ENCODE measurements at places on chromosomes 6 and 20. TPM values are rescaled to one million over a fixed set of nuclear protein-coding genes. Genes with fewer than 3 reads are reported as not detected.

GRCh38 chr6:118896339-118897136 is 2.6 kb downstream of the ASF1A start:
- peak; percentile 68 for DNase-seq

DNA sequence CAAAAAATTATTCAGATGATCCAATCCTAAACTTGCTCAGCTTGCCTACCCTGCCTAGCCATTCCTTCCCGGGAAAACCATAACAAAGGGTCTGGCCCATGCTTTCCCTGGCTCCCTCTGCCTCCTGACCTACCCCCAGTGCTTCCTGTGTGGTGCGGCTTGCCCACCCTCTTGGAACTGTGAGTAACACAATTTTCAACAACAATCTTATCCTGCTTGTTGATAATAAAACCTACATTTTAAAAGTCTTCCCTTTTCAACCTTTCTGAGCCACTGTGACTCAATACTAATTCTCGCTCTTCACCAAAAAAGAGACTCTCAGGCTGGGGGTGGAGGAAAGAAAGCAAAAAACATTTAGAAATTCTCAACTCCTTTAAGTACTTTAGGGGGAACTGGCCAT is 18.0 kb downstream of the EXOC2 start:
- DNase-seq = no peak

DNA sequence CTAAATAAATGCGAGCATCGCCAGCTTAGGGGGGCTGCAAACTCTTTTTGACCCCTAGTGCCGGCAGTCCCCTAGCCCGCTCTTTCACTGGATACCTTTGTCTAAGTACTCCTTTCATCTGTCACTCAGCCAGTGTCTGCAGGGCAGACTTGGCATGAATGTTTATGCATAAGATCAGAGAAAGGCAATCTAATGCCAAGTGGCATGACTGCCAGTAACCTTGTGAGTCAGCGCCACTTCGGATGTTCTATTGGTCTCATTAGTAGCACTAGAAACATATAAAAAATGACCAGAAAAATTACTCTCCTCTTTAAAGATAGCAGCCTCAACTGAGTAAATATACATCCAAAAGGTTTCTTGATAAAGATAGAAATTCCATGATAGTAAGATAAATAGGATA is 192.2 kb downstream of the TBC1D32 start:
- peak; percentile 9 for DNase-seq

DNA sequence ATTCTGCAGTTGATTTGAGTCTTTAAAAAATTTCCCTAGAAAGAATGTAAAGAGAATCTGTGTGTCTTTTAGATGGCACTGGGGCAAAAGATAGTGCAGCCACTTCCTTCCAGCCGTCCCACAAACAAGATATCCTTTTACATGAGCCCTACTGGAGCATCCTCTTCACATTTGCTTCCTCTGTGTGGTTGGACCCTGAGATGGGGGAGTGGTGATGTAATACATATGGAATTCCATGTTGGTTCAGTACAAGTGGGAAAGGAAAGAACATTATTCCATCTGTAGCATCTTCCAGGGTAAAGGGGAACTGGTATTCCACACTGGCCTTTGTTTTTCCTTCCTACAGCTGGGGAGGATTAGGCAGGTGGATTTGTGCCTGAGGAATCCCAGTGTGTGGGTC is 78.9 kb upstream of the ISM1 start:
- no peak for DNase-seq

Gene MRAP2
- total RNA-seq = 1.3 TPM

Gene IMPG1
- not detected for total RNA-seq

DNA sequence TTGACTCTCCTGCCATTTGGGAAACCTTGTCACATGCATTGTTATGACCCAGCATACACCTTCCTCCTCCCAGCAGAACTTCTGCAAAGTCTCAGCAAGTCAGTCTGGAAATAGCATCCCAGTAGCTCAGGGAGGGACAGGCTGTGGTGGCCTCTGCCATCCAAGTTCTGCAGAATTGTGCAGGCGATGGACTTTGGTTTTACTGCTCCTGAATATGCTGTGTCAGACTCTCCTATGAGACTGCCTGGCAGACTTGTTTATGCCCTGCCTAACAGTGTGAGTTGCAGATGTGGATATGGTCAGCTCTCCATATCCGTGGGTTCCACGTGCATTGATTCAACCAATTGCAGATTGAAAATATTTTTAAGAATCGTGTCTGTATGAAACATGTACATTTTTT is 52.8 kb downstream of the SNRNP48 start:
- DNase-seq = no peak

DNA sequence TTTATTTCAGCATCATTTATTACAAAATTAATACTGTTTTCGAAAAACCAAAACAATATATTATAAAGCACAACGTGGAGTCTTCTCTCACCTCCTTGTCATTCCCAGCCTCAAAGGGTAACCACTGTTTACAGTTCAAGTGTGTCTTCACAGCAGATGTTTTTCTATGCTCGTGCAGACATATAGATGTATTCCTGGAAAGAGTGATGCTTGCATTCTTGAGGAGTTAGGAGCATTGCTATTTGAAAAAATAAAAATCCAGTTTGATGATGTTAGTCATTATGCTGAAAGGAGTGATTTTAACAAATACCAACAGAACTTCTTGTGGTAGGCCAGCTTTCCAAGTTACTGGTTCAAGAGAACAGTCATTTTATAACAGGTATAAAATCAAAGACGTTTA is 234.9 kb downstream of the BCKDHB start:
- DNase-seq = peak; percentile 62

Gene HSPA12B
- total RNA-seq = not detected

- no peak for DNase-seq
These were observed 72.3 kb upstream of the CD2AP start for GRCh38 chr6:47405273-47405672.

Gene CDH26
- total RNA-seq = not detected

Gene NFYA
- 9.5 TPM for total RNA-seq

GRCh38 chr6:111522393-111523020 is 39.5 kb upstream of the REV3L start:
- no peak for DNase-seq

DNA sequence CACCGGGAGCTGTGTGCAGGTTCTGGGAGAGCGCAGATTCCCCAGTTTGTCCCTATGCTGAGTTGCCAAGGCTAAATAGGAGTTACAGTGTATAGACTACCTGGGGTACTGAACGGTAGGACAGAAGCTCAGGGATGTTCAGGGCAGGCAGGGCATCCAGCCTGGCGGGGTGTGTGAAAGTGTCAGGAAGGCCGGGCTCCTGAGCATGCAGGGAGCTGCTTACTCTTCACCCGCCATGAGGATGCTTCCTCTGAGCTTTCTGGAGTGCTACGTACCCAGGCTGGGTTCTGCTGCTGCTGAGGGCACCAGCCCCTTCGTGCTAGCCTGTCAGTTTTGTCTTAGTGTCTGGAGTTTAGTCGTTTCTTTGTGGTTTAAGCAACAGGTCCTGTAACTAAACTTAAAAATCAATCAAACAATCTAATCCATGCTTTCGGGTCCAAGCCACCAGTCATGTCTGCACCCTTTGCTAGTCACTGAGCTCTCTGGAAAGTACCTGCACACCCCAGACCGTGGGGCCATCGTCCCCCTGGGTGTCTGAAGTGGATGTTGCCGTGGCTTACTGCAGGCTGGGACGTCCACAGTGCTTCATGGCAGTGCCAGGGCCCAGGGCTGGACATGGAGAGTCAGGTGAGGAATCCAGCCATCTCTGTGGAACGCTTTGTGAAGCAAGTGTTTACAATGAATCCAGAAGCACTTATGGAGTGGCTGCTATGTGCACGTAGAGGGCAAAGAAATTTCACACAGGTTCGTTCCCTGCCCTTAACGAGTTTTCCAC is 220.3 kb upstream of the SNX9 start:
- no peak for DNase-seq

Gene TBX18
- total RNA-seq = 16.2 TPM

GRCh38 chr6:37024656-37025337 is 19.3 kb downstream of the FGD2 start:
- DNase-seq = peak; percentile 82

DNA sequence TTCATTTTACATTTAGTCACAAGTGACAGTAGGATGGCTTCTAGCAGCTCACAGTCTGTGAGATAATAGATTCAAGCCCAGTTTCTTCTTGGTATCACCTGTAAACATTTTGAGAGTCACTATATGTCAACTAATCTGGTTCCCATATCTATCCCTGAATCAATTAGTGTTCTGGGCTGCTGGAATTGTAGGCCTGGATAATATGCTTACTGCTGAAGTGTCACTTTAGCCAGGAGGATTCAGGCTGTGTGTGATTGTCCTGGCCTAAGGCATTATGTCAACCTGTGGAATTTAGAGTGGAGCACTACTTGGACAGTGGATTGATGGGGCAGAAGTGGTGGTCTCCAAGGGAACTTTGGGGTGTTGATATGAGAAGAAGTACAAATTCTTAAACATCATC is 1071.8 kb upstream of the CITED2 start:
- no peak for DNase-seq

- no peak for DNase-seq
These were observed 295.1 kb upstream of the AGPAT4 start for GRCh38 chr6:161568885-161569456.

- DNase-seq = peak; percentile 34
These were observed 139.1 kb downstream of the KIF16B start for GRCh38 chr20:16434062-16434664.

DNA sequence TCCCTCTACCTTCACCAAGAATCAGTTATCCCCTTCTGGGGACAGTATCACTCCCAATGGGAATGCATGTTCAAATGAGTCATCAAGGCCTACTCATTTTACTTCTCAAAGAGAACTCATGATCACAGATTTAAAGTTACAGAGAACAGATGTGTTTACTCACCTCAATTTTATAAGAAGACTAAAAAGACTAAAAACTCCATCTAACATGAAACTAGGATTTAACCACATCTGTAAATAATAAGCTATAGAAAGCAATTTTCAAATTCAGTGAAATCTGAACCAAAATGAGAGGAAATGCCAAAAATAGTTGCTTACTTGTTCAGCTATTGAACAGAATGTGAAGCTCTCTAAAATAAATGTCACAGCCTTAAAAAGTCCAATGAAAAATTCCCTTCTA is 300.1 kb upstream of the KCNQ5 start:
- DNase-seq = peak; percentile 65

Gene POU5F1
- total RNA-seq = 0.22 TPM

Gene CDYL
- total RNA-seq = 27.9 TPM

DNA sequence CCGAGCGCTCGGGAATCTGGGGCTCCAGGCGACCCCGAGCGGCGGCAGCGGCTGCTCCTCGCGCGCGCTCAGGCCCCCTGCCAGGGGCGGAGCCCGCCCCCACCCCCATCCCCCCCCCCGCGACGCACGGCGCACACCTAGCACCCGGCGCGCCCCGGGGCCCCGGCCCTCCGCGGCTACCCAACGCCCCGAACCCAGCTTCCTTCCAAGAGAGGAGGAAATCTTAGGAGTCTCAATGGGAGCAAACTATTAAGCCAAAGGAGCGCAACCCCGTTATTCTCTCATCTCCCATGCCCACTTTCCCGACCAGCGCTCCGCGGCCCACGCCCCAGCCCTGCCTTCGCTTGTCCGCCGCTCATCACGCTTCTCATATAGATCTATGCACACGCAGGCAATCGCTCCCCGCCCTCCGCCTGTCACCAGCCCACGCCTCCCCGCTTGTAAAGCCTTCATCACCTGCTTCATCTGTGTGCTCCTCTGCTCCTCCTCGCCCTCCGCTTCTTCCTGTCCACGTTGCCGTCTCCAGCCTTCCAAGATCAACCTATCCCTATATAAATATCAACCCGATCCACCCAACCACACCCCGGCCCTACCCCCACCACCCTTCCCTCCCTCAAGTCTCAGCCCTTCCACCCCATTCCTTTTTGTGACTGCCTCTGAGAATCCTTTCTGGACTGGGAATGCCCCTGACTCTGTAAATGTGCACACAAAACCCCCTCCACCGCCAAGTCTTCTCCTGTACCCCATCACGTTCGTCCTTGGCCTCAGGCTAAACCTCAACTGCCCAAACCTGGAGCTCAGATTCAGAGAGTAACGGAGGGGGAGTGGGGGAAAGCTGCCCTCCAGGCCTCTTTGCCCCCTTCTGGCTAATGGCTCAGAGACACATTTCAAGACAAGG is at the start of gene DLK2:
Gene DLK2, minus strand, starts transcription at position 18 of the 898 bp plus-strand sequence. CDS start 723 bp downstream, outside the sequence.
- peak; percentile 53 for DNase-seq

Gene ETV7
- total RNA-seq = not detected

Gene VGLL2
- total RNA-seq = not detected

DNA sequence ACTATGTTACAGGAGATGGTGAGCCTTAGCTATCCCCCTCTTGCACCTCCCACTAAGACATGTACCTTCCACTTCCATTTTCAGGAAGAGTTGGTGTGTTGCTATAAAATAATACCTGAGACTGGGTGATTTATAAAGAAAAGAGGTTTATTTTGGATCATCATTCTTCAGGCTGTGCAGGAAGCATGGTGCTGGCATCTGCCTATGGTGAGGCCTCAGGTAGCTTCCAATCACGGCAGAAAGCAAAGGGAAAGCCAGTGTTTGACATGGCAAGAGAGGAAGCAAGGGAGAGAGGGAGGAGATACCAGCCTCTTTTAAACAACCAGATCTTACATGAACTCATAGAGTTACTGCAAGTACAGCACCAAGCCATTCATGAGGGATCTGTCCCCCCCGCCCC is 32.2 kb downstream of the GSS start:
- no peak for DNase-seq

Gene PI16
- 181 TPM for total RNA-seq

GRCh38 chr20:4051413-4052138 is 36.2 kb upstream of the RNF24 start:
- DNase-seq = peak; percentile 32

Gene PROKR2
- not detected for total RNA-seq

GRCh38 chr20:32487381-32487780 is 97.8 kb downstream of the NOL4L start:
- DNase-seq = no peak

DNA sequence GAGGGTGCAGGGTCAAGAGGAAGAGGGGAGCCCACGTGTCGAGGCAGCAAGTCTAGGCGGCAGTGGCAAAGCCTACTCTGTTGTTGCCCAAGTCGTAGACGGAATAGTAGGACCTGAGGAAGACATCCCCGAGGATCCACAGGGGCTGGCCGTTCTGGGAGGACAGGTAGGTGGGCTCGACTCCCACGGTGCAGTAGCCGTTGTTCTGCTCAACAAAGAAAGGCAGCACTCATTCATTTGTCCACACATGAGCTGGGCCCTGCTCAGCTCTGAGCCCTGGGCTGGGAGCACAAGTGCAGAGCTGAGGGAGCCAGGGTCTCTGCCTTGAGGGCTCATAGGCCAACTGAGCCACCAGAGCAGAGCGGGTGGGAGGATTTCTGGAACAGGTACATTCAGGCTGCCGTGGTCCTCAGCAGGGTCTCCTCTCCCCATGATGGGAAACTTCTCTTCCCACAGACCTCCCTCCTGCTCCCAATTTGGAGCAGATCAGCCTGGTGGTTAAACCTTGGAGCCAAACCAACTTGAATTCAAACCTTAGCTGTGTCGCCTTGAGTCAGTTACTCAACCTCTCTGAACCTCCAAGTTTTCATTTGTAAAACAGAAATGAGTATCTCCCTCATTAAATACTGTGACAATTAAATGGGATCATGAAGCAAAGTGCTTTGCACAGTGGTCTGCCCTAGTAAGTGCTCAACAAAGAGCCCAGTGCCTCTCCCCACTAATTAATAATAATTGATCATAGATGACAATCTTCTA is 1.6 kb upstream of the TFEB start:
- no peak for DNase-seq

Gene HEY2
- not detected for total RNA-seq

- no peak for DNase-seq
These were observed 38.0 kb upstream of the ECHDC1 start for GRCh38 chr6:127381384-127381783.

Data from GM23248 (cell line).